ENCODE measurements at places on chromosomes 2 and 18.

DNA sequence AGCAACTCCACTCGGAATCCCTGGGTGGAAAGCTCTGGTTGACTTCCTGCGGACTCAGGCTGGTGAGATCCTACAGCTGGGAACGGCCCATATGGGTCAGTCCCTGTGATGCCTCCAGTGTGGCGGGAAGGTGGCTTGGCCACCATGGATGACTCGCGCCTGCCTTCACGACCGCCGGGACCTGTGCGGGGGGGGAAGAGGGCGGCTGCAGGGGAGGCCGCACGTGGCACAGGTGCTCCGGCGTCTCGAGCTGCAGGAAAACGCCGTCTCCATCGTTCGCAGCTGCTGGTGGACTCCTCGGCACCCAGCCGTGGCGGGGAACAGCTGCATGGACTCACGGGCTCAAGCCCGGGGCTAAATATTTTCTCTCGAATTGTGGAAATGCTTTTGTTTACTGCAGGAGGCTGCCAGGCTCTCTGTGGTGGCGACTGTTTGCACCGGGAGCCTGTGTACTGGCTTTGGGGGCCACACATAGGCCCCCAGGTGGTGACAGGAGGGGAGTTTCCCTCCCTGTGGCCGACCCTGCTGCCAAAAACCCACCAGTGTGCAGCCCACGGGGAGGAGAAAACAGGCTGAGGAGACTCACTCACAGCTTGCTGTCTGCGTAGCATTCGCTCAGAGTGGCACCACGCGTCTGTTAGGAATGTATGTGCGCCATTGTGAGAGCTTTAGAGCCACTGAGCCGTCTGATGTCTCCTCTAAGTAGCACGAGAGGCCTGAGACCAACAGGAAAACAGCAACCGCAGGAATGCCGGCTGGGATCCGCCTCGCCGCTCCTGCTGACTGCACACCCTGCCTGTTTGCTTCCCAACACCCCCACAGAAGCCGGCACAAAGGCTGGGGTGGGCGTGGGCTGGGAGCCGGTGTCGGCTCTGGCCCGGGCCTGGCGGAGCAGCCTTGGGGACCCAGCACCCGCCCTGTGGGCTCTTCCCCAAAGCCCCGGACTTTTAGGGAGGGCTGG lies 89.2 kb downstream of the NFATC1 start:
- DNase-seq = no peak

DNA sequence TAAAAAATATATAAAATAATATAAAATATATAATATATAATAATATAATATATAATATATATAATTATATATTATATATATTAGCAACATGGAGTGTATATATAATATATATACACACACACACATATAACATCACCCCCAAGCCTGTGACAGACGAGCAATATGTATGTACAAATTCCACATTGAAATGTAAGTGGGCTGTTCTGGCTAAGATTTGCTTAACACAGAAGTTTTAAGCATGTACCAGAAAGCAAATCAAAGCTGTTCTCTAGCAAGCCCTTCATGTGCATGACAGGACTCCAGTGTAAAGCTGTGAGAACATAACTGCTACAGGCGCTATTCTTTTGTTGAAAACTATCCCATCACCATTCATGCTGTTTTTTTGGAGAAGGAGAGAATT lies 261.7 kb upstream of the TNP1 start:
- no peak for DNase-seq

GRCh38 chr2:129619471-129619870 lies 360.0 kb upstream of the RAB6C start:
- DNase-seq = no peak

DNA sequence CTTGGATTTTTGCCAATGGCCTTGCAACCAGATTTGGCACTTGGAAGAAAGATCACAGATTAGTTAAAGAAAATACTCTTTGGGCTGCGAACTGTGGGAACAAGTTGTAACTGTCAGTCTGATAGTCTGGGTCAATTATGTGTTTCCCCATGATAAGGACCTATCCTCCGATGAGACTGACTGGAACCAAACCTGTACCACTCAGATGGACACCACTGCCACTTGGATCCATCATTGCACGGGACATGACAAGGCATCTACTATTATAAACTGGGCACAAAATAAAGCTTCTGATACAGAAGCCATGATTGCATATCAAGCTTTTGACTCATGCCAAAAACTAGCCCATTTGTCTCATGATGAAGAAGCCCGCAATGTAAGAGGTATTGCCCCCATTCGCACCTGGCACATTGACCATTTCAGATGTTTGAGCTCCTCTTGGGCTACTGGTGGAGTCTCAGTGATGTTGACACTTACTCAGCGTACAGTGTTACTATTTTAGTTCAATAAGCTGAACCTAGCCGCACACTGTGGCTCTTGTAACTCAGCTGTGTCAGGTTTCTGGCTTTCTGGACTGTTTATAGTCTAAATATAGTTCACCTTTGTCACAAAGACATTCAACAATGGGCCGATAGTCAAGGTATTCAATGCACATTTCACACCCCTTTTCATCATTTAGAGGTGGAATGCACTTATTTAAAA lies 179.8 kb upstream of the RBBP8 start:
- DNase-seq = no peak

DNA sequence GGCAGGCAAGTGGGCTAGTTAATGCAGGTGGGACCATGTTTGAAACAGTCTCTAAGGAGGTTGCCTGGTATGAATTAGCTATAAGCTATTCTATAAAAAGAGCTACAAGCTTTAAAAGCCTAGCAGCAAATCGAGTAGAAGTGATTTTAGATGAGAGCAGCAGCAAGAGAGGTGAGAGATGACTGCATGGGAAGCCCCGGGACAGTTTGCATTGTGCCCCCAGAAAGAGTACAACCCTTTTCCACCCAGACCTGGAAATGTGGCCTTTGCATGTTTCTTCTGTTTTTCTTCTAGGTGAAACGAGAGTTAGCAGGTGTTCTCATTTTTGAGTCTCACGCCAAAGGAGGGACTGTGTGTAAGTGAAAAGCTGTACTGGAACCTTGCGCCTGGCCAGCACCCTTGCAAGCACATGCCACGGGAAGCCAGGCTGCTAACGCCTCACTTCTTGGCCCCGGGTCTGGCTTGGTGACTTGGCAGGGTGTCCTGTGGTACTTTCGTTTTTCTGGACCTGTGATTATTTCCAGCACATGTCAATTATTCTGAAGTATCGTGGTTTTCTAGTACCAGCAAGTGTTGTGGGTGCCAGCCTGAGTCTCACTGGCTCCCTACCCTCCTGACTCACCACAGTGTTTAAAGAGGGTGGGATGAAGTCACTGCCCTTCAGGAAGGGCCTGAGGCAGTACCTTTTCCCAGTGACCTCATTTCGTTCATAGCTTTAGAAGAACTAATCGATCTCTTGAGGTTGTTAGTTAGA lies 90.3 kb upstream of the MAP3K20 start:
- no peak for DNase-seq
